ENCODE measurements at places on chromosomes 3 and 15.

DNA sequence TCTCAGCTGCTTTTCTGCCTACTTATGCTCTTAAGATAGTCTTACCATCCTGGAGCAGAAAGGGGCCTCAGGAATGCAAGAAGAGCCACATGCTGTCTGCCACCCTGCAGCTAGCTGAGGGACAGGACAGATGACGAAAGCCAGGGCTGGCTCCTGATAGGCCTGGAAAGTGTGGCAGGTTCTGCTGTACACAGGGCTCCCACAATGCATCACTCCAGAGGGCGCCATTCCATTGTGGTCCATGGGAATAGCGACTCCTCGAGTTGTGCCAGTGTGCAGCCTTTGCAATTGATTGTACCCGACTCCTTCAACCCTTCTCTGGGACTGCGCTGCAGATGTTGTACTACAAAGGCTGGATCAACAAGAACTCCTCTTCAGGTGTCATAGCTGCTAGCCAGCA is 11.2 kb downstream of the ACAN start:
- DNase-seq, result no peak

DNA sequence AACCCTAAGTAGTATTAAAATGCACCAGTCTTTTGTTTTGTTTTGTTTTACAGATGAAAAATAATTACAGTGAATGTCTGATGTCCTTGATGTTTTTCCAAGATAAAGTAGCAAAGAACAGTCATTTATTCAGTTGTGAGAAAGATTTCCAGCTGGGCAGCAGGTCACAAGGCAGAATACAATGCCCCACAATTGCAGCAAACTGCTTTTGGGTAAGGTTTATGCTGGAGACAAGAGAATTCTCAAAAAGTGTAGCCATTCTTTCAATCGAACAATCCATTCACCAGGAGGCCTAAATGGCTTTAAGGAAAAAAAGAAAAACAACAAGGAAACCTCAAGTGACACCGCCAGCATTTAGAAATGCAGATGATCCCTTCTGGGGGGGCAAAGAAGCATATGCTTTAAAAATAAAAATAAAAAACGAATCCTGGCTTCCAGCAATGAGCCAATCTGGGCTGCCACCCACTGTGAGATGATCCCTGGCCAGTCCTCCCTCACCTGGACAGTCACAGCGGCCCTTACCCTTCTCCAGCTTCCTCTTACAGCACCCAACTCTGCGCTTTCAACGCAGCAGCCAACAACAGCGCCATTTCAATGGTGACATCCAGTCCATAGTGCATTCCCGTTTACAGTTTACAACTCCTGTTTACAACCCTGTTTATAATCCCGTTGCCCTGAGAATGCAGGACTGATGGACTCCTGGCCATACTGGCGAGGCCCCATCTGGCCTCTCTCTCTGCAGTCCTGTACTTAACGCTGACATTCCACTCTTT is 25.7 kb upstream of the WNT5A start:
- DNase-seq, result no peak

- DNase-seq, result peak; percentile 51
These were observed at the start of gene ARPP21 for GRCh38 chr3:35639254-35640186. Gene ARPP21, plus strand, starts transcription at chr3:35639525. Its CDS starts 42,227 bp downstream, at chr3:35681752.

- no peak for DNase-seq
These were observed 587.9 kb downstream of the GBE1 start for GRCh38 chr3:81173514-81173913.

GRCh38 chr3:48038971-48039481 is 22.8 kb upstream of the MAP4 start:
- DNase-seq, result no peak

- no peak for DNase-seq
These were observed 340.1 kb upstream of the MANF start for GRCh38 chr3:51044982-51045381.

DNA sequence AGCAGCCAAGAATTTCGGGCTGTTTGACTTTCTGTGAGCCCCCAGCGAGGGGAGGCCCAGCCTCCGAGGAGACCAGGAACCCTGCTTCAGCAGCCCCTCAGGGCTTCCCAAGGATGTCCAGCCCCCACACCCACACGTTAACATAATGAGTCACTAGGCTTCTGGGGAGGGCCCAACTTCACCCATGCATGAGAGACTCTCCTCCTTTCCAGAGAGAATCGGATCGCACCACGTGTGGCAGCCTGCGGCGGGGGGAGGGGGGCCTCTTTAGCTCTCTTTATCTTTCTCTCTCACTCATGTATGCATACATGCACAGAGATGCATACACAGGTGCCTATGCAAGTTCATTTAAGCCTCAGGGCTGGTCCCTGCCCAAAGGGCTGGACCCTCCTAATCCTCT is 3.1 kb upstream of the AP2M1 start:
- DNase-seq, result no peak
